Activated T-helper 2 cell treated with anti-CD3 and anti-CD28 coated beads, Interferon-gamma antibody, Interleukin-2, Interleukin-4, amounts not matched to agents 10 μg/mL and 5 μg/mL and 100 μg/mL, durations not matched to agents 14 hours and 24 hours and 36 hours (primary cell): ENCODE measurements at places on chromosomes 1 and 21.

- H3K27ac ChIP-seq: no peak overlapping the region
- no peaks in the 10 kb centered on the region for H3K27me3 ChIP-seq
- no peaks in the 10 kb centered on the region for H3K4me1 ChIP-seq
- H3K36me3 ChIP-seq: no peaks in the 10 kb centered on the region
These were observed 153.7 kb upstream of the L1TD1 start for GRCh38 chr1:62040973-62041372.

DNA sequence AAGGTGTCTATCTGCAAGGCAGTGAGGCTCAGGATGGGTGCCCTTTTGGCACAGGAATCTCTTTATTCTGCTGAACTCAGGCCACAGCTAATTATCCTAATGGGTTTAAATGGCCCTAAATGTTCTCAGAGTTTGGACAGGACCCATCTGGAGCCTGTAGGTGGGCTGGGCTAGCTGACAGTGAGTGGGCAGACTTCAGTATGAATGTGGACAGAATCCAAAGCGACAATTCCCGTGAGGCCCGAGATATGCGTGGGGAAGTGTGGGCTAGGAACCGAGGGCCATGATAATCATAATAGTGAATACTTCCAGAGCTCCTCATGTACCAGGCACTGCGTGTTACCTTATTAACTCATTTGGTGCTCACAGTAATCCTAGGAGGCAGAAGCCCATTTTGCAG lies 165.3 kb downstream of the GRIK3 start:
- H3K4me1 ChIP-seq: no peaks in the 10 kb centered on the region
- H3K27me3 ChIP-seq: no peaks in the 10 kb centered on the region
- H3K27ac ChIP-seq: no peak overlapping the region
- H3K4me3 ChIP-seq: no peak overlapping the region
- DNase-seq: no peak

DNA sequence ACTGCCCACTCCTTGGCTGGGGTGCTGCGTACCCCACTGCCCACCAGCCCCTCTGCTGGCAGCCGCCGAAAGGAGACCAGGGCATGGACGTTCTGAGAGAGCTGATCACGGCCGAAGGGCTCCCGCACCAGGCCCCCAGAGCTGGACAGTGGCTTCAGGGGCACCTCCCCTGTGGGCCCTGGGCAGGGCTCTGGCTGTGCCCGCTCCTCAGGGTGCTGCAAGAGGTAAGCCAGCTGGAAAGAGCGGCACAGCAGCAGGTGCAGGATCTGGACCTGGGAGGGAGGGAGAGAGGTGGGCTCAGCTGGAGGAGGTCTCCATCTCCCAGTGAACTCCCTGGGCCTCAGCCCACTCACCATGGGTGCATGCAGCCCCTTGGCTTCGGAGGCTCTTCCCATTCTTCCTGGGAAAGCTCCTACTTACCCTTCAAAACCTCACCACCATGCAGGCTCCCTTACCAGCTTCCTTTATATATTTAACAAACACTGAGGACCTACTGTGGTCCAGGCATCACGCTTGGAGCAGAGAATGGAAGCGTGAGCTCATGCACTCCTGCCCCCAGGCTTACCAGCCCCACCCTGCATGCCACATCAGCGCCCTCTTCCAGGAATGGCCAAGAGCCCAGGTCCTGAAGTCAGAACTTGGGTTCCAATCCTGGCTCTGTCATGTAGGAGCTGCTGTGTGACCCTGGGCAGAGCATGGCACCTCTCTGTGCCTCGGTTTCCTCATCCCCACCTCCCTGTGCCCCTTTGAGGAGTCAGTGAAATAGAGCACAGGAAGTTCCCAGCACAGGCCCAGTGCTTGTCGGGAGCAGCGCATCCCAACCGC lies 6.8 kb upstream of the KIF17 start:
- peaks cover 27% of the 10 kb centered on the region for H3K27me3 ChIP-seq
- no peaks in the 10 kb centered on the region for H3K36me3 ChIP-seq
- H3K4me3 ChIP-seq: no peak overlapping the region
- H3K4me1 ChIP-seq: no peaks in the 10 kb centered on the region

GRCh38 chr1:226762055-226762454 lies 23.0 kb upstream of the ITPKB start:
- H3K27ac ChIP-seq: no peak overlapping the region
- no peaks in the 10 kb centered on the region for H3K36me3 ChIP-seq
- peaks cover 5% of the 10 kb centered on the region for H3K27me3 ChIP-seq
- H3K4me3 ChIP-seq: no peak overlapping the region
- DNase-seq: no peak
- peaks cover 24% of the 10 kb centered on the region for H3K4me1 ChIP-seq

- H3K27ac ChIP-seq: no peak overlapping the region
- peaks cover 17% of the 10 kb centered on the region for H3K36me3 ChIP-seq
- no peaks in the 10 kb centered on the region for H3K4me1 ChIP-seq
- no peak overlapping the region for H3K4me3 ChIP-seq
- no peak for DNase-seq
These were observed 78.6 kb downstream of the MORN1 start for GRCh38 chr1:2312515-2313301.

DNA sequence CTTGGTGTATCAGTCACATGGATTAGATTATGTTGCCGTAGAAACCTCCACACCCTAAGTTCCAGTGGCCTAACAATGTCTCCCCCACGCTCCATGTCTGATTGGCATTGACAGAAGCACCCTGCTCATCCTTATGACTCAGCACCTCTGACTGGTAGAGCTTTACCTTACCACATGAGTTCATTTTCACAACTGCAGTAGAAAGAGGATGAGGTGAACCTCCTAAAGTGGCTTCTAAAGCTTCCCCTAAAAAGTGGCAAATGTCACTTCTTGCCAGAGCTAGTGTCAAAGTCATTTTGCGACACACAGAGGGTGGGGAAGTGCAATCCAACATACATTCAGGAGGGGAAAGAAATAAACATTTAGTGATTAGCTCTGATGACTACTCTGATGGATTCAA lies 30.6 kb upstream of the LYPD8 start:
- H3K4me3 ChIP-seq: no peak overlapping the region
- H3K4me1 ChIP-seq: peaks cover 6% of the 10 kb centered on the region
- no peak for DNase-seq
- no peak overlapping the region for H3K27ac ChIP-seq
- H3K36me3 ChIP-seq: no peaks in the 10 kb centered on the region

DNA sequence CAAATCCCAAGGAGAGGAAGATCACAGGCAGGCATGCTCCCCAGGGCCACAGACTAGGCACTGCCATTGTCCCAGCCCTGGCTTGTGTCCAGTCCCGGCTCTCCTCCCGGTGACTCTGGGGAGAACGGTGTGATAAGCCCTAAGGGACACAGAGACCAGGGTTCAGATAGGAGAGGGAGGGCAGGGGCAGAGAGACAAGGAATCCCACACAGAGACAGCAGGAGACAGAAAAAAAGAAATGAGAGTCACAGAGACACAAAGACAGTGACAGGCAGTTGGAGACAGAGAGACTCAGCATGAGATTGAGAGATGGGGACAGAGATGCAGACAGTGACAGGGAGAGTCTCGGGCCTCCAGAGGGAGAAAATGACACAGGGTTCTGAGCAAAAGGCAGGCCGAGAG lies 361 bp downstream of the INSRR start:
- H3K4me3 ChIP-seq: peak overlapping the region; percentile 40
- H3K27ac ChIP-seq: no peak overlapping the region
- H3K36me3 ChIP-seq: peaks cover 21% of the 10 kb centered on the region
- DNase-seq: no peak
- H3K27me3 ChIP-seq: peaks cover 35% of the 10 kb centered on the region
- peaks cover 29% of the 10 kb centered on the region for H3K4me1 ChIP-seq

DNA sequence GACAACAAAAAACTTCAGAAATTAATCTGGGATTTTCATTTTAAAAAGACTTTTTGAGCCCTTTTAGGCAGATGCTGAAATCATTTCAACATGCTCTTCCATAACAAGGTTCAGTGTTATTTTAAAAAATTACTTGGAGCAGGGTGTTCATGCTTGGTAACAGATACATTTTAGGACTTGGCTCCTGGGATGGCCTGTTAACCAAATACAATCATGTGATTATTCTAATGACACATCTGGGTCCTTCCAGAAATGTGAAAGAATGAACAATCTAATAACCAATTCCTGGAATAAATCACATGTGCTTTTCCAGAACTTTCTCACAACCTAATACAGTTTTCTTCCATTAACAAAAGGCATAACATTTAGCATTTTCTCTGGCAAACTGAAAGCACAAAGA lies 379.8 kb upstream of the RUNX1 start:
- no peak overlapping the region for H3K4me3 ChIP-seq
- H3K27ac ChIP-seq: no peak overlapping the region
- peaks cover 23% of the 10 kb centered on the region for H3K4me1 ChIP-seq
- peaks cover 8% of the 10 kb centered on the region for H3K36me3 ChIP-seq
- no peak for DNase-seq
- H3K27me3 ChIP-seq: peaks cover 5% of the 10 kb centered on the region

- H3K36me3 ChIP-seq: peaks cover 55% of the 10 kb centered on the region
- H3K4me3 ChIP-seq: peak overlapping the region; percentile 14
- no peaks in the 10 kb centered on the region for H3K27me3 ChIP-seq
- peaks cover 17% of the 10 kb centered on the region for H3K4me1 ChIP-seq
- no peak overlapping the region for H3K27ac ChIP-seq
- no peak for DNase-seq
These were observed 25.6 kb downstream of the SLX9 start for GRCh38 chr21:44965251-44966022.

GRCh38 chr21:36699546-36700294 lies 805 bp downstream of the SIM2 start:
- H3K27me3 ChIP-seq: peaks cover 69% of the 10 kb centered on the region
- H3K4me1 ChIP-seq: peaks cover 6% of the 10 kb centered on the region
- peak overlapping the region; percentile 12 for H3K27ac ChIP-seq
- no peak for DNase-seq

- peaks cover 3% of the 10 kb centered on the region for H3K27me3 ChIP-seq
- no peak for DNase-seq
- no peak overlapping the region for H3K4me3 ChIP-seq
- no peak overlapping the region for H3K27ac ChIP-seq
- no peaks in the 10 kb centered on the region for H3K36me3 ChIP-seq
These were observed 505.2 kb upstream of the NR5A2 start for GRCh38 chr1:199522338-199522737.

DNA sequence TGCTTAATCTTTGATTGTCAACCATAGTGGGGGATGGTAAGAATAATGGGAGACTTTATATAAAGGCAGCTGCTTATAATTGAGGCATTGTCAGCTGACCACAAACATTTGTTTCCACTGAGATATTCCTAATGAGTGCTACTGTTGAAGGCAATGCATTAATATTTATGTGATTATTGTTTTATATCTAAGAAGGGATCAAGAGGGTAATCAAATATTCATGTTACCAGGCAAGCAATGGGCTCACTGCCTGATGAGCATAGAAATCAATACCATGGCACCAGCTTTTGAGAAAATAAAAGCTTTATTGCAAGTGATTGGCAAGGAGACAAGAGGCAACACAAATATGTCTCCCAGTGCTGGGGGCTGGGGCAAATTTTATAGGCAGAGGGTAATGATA lies 706.7 kb upstream of the ADAMTS5 start:
- DNase-seq: no peak
- no peak overlapping the region for H3K27ac ChIP-seq
- no peaks in the 10 kb centered on the region for H3K4me1 ChIP-seq
- no peaks in the 10 kb centered on the region for H3K27me3 ChIP-seq

DNA sequence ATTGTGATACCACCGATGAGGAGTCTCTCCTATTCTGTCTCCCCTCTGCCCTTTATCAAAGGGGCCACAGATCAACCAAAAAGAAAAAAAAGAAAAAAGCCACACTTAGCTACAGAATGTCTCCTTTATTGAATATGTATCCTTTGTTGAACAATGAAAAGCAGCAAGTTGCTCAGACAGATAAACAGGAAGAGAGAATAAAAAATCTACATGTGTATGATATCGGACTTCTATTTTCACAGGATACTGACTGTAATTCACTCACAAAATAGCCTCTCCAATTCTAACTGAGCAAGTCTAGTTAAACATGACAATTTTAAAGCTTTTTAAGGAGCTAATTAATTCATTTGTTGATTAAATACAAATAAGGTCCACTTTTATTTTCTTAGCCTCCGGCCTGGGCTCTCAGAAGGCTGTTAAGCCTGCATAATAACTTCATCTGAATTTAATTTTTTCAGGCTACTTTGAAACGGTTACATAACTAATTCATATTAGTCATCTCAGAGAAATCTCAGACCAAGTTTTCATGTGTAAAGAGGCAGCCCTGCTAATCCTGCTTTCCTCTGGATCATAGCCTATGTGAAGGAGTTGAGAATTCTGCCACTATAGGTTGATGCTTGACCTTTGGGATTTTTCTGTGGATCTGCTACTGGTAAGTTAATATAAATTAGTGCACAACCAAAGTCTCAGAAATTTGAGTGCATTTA lies 304.1 kb upstream of the NR5A2 start:
- peaks cover 2% of the 10 kb centered on the region for H3K27me3 ChIP-seq
- no peaks in the 10 kb centered on the region for H3K36me3 ChIP-seq
- peaks cover 4% of the 10 kb centered on the region for H3K4me1 ChIP-seq

DNA sequence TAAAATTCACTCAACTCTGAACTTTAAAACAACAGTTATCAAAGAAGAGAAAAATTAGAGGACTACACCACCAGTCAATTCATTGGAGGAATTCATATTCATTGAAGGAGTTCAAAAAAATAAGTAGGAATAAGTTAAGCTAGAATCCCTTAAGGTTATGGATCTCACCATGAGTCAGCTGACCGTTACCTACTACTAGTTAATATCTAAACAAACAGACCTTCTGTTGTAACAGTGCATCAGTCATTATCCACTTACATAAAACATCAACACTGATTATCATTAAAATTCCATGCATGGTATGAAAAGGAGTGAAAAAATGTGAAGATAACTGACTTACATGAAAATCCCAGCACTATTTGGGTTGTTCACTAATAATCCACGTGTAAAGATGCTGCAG lies 44.9 kb downstream of the FOXJ3 start:
- no peaks in the 10 kb centered on the region for H3K27me3 ChIP-seq
- peaks cover 26% of the 10 kb centered on the region for H3K36me3 ChIP-seq
- no peak for DNase-seq
- H3K4me1 ChIP-seq: no peaks in the 10 kb centered on the region
- H3K27ac ChIP-seq: no peak overlapping the region
- no peak overlapping the region for H3K4me3 ChIP-seq

DNA sequence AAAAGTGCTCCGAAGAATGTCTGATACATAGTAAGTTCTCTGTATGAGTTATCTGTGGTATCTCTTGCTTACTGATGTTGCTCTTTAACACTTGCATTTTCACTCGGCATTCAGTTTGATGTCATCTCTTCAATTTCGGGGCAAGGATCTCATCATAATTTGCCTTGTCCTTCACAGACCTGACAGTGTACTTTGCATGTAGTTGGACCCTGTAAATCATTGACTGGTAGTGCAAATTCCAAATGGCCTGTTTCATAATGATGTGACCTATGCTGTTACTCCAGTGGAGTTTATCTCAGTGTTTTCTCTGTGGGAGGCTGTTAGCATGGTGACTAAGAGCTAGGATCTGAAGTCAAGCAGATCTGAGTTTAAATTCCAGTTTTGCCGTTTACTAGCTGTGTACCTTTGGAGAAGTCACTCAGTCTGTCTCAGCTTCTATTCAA lies 34.2 kb upstream of the ABCD3 start:
- H3K27me3 ChIP-seq: no peaks in the 10 kb centered on the region
- no peak overlapping the region for H3K4me3 ChIP-seq
- peak; percentile 11 for DNase-seq
- no peaks in the 10 kb centered on the region for H3K36me3 ChIP-seq

GRCh38 chr1:38600905-38601304 lies 258.7 kb downstream of the RRAGC start:
- H3K4me3 ChIP-seq: no peak overlapping the region
- H3K27ac ChIP-seq: no peak overlapping the region
- no peaks in the 10 kb centered on the region for H3K36me3 ChIP-seq
- no peaks in the 10 kb centered on the region for H3K4me1 ChIP-seq
